ENCODE measurements at places on chromosomes 2 and 18. TPM values are rescaled to one million over a fixed set of nuclear protein-coding genes. Genes with fewer than 3 reads are reported as not detected.

DNA sequence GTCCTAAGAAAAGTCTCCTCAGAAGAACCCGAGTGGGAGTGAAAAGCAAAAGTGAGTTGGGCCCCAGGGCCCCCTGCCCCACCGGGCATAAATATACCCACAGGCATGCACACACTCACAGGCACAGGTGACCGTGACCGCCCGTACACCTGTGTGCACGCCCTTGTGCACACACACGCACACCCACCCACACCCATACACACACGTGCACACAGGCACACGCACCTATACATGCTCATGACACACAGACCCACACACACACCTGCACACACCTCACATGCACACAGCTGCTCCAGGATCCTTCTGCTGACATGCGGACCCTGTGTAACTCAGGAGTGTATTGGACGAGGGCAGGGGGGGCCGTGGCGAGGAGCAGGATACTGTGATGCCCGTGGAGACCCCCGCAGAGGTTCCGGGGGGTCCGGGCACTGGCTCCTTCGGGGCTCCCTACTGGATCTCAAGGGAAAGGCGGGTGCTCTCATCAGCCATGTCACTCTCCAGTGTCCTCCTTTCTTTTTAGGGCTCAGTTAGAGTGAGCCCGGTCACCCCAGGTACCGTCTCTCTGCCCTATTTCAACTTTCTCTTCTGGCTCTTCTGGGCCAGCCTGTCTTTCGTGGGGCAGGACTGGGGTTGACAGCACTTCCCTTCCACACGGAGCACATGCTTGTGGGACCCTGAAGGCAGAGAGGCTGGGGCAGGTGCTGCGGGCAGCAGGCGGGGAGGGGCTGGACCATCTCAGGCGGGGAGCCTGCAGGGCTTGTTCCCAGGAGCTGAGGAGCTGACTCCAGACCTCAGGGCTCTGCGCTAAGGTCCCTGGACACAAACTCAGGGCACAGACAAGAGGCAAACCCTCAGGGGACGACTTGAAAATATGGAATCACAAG, 48.5 kb downstream of the TPO start:
- no peak for DNase-seq

DNA sequence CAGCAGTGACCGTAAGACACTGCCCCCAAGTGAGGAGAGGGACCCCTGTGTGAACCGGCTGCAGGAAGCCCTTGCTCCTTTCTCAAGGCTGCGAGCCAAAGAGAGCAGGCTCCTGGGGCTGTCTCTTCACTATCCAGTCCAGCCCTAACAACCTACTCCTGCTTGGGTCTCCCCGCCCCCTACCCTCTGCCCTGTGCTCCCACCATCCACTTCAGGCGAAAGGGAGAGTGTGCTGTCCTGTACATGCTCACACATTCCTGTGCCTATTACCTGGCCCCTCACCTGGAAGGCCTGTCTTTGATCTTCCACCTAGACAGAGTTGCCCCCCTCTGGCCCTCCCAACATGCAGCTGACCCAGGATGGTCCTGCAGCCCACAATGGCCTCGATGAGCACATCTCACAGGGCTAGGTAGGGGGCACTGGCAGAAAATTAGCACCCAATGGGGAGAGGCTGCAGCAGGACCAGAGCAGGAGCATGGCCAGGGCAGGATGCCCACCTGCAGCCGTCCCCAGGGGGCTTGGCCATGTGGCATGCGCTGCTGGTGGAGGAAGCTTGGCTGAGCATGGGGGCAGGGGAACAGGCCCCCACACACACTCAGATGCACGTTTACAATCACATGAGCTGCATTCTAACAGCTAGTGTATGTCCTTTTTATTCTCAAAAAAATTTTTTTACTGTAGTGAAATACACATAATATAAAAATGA, 93.5 kb downstream of the POLR1A start:
- no peak for DNase-seq

MYL1 gene
- total RNA-seq = not detected

GRCh38 chr18:51833850-51834249, 506.1 kb upstream of the DCC start:
- no peak for DNase-seq
